Hepatocyte (in vitro differentiated cells): ENCODE measurements at places on chromosomes 13 and 19.

DNA sequence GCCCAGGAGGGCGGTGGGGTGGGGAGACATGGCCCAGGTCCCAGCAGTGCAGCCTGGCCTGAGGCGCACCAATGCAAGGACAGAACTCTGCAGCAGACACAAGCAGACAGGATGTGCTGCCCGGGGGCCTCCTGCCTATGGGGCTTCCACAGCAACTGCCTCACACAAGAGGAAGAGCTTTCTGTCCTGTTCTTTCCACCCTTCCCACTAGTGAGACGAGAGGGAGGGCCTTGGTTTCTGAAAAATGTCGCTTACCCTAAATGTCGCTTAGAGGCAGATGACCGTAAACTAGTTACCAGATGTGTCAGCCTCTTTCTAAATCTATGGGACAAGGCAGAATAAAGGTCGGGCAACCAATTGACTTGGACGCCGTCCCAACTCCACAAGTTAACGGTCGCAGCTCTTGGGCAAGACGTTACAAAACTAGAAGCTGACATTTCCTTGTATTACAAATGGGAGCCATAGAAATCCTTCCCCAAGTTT lies at the start of gene LAIR1:
LAIR1 (minus strand) TSS at position 157 of the 483 bp plus-strand sequence; CDS start at position 30, 127 bp downstream.
- H3K36me3 ChIP-seq, result no peaks in the 10 kb centered on the region
- no peak for DNase-seq
- no peak within 1 kb of the TSS for H3K4me3 ChIP-seq
- no peaks in the 10 kb centered on the region for H3K27me3 ChIP-seq

DNA sequence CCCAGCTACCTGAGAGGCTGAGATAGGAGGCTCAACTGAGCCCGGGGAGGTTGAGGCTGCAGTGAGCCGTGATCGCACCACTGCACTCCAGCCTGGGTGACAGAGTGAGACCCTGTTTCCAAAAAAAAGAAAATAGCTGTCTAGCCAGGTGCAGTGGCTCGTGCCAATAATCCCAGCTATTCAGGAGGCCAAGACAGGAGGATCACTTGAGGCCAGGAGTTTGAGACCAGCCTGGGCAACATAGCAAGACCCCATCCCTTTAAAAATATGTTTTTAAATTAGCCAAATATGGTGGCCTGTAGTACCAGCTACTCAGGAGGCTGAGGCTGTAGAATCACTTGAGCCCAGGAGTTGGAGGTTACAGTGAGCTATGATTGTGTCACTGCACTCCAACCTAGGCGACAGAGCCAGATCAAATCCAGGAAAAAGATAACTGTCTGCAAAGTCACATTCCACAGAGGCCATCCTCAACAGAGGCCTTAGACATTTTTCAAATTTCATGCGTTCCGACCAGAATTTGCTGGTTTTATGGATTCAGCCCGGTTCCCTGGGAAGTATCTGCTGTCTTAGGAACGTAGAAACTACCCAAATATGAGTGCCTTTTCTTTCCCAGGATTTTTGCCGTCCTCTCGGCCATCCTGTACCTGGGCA lies 58.7 kb upstream of the USE1 start:
- no peak overlapping the region for H3K4me3 ChIP-seq
- no peaks in the 10 kb centered on the region for H3K4me1 ChIP-seq
- no peaks in the 10 kb centered on the region for H3K36me3 ChIP-seq
- H3K27me3 ChIP-seq, result no peaks in the 10 kb centered on the region

- H3K27ac ChIP-seq, result no peak overlapping the region
- DNase-seq, result no peak
- H3K36me3 ChIP-seq, result no peaks in the 10 kb centered on the region
- H3K4me1 ChIP-seq, result no peaks in the 10 kb centered on the region
- no peak overlapping the region for H3K4me3 ChIP-seq
Observed at GRCh38 chr19:3287814-3288213, 63.4 kb downstream of the CELF5 start.

DNA sequence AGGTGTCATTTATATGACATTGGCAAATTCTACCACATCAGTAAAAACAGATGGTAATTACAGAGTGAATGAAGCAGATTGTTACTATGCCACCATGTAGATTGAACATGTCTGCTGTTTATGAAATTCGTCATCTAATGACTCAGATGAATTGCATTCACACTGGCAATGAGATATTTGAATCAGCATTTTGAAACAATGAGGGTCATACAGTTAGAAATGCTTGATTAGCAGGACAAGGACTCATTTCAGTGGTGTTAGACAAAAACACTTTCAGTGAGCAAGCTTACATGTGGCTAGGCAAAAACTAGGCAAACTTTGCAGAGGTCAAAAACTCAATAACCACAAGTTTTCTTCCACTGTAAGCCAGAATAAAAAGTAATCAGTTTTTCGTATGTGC lies 1165.0 kb downstream of the SLITRK1 start:
- no peak for DNase-seq
- H3K27ac ChIP-seq, result no peak overlapping the region
- no peak overlapping the region for H3K4me3 ChIP-seq

GRCh38 chr13:24282256-24282655 lies 27.1 kb upstream of the C1QTNF9 start:
- H3K36me3 ChIP-seq, result no peaks in the 10 kb centered on the region
- no peak overlapping the region for H3K27ac ChIP-seq
- no peaks in the 10 kb centered on the region for H3K27me3 ChIP-seq
- H3K4me1 ChIP-seq, result no peaks in the 10 kb centered on the region

- no peak for DNase-seq
- peaks cover 8% of the 10 kb centered on the region for H3K4me1 ChIP-seq
- H3K36me3 ChIP-seq, result no peaks in the 10 kb centered on the region
Observed at GRCh38 chr19:33171916-33172359, 22.2 kb upstream of the LRP3 start.

DNA sequence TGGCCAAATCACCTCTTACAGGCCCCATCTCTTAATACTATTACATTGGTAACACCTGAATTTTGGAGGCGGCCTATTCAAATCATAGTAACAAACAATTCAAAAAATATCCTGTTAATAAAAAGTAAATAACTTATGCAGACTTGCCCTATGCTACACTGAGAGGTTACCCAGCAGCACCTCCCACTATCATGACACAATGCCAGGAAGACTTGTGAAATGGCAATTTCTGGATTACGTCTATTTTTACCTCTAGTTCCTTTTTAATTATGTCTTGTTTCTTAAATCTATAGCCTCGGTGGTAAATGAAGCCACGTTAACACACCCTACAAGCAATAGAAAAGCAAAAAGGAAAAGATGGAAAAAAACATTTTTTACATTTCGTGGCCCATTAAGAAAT lies 6.2 kb upstream of the DZIP1 start:
- H3K36me3 ChIP-seq, result no peaks in the 10 kb centered on the region
- DNase-seq, result no peak
- H3K27ac ChIP-seq, result no peak overlapping the region
- H3K4me1 ChIP-seq, result no peaks in the 10 kb centered on the region

DNA sequence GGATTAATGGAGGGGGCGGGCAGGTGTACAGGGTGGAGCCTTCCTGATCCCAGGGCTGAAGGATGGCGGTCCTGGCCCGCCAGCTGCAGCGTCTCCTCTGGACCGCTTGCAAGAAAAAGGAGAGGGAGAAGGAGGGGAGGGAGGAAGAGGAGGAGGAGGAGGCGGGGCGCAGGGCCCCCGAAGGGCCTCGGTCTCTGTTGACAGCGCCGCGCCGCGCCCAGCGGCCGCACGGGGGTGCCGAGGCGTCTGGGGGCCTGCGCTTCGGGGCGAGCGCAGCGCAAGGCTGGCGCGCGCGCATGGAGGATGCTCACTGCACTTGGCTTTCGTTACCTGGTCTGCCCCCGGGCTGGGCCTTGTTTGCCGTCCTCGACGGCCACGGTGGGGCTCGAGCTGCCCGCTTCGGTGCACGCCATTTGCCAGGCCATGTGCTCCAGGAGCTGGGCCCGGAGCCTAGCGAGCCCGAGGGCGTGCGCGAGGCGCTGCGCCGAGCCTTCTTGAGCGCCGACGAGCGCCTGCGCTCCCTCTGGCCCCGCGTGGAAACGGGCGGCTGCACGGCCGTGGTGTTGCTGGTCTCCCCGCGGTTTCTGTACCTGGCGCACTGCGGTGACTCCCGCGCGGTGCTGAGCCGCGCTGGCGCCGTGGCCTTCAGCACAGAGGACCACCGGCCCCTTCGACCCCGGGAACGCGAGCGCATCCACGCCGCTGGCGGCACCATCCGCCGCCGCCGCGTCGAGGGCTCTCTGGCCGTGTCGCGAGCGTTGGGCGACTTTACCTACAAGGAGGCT lies at the start of gene PPM1N:
PPM1N (plus strand) TSS at position 33 of the 785 bp plus-strand sequence; CDS start at position 63, 30 bp downstream.
- no peaks in the 10 kb centered on the region for H3K36me3 ChIP-seq
- H3K4me3 ChIP-seq, result no peak within 1 kb of the TSS
- no peak within 1 kb of the TSS for H3K27ac ChIP-seq
- peaks cover 27% of the 10 kb centered on the region for H3K27me3 ChIP-seq

DNA sequence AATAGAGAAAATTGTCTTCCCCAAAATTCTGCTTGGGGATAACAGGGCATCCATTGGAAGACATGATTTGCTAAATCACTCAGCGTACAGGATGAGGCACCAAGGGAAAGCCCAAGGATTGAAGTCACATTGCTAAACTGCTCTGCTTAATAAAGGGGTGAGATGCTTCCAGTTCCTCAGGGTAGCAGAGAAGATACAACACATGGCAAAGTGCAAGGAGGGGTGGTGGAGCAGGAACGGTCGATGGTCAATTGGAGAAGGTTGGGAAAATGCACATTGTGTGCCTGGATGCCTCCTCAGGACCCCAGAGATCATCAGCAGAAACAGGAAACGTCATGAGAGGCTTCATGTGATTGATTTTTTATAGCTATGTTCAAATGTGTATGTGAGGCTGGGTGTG lies 116.3 kb upstream of the SOX1 start:
- no peak for DNase-seq
- H3K27me3 ChIP-seq, result no peaks in the 10 kb centered on the region
- H3K4me1 ChIP-seq, result no peaks in the 10 kb centered on the region
- H3K4me3 ChIP-seq, result no peak overlapping the region
- no peaks in the 10 kb centered on the region for H3K36me3 ChIP-seq
- no peak overlapping the region for H3K27ac ChIP-seq

DNA sequence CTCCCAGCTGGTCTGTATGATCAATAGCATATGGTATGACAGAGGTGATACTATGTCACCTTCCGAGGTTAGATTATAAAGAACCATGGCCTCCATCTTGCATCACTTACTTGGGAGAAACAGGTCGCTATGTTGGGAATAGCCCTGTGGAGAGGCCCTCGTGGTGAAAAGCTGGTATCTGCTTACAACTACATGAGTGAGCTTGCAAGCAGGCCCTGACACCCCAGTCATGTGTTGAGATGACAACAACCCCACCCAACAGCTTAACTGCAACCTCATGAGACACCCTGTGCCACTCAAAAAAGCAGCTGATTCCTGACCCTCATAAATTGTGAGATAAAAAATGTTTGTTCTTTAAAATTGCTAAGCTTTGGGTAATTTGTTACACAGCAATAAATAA lies 18.8 kb downstream of the MTRF1 start:
- no peaks in the 10 kb centered on the region for H3K36me3 ChIP-seq
- H3K27ac ChIP-seq, result peak overlapping the region; percentile 40
- no peak overlapping the region for H3K4me3 ChIP-seq
- no peak for DNase-seq

DNA sequence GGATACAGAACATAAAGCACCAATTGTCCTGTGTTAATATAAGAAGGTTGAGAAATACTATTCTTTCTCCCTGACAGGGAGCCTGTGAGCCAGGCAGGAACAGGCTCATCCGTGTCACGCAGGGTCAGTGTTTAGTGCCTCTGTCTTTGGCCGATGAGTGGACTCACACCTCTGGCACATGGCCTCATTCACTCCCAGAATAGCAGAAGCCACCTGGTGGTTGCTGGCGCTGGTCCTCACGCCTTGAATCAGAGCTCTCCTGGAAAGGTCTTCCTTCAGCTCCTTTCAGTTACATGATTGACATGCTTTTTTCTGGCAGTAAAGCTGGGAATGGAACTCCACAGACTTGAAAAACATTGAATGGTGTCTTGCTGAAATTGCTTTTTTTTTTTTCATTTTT lies 28.1 kb upstream of the SIAH3 start:
- peaks cover 6% of the 10 kb centered on the region for H3K27me3 ChIP-seq
- H3K4me1 ChIP-seq, result no peaks in the 10 kb centered on the region
- no peaks in the 10 kb centered on the region for H3K36me3 ChIP-seq
- H3K4me3 ChIP-seq, result no peak overlapping the region
- no peak overlapping the region for H3K27ac ChIP-seq

GRCh38 chr13:72125561-72125960 lies 258.6 kb upstream of the DACH1 start:
- H3K4me3 ChIP-seq, result no peak overlapping the region
- no peaks in the 10 kb centered on the region for H3K36me3 ChIP-seq
- no peak for DNase-seq
- no peak overlapping the region for H3K27ac ChIP-seq
- H3K4me1 ChIP-seq, result no peaks in the 10 kb centered on the region
- H3K27me3 ChIP-seq, result no peaks in the 10 kb centered on the region

GRCh38 chr19:7494416-7495098 lies 5.7 kb upstream of the PEX11G start:
- H3K36me3 ChIP-seq, result no peaks in the 10 kb centered on the region
- no peaks in the 10 kb centered on the region for H3K27me3 ChIP-seq
- H3K4me1 ChIP-seq, result peaks cover 3% of the 10 kb centered on the region
- no peak for DNase-seq
- no peak overlapping the region for H3K4me3 ChIP-seq
- peak overlapping the region; percentile 50 for H3K27ac ChIP-seq

DNA sequence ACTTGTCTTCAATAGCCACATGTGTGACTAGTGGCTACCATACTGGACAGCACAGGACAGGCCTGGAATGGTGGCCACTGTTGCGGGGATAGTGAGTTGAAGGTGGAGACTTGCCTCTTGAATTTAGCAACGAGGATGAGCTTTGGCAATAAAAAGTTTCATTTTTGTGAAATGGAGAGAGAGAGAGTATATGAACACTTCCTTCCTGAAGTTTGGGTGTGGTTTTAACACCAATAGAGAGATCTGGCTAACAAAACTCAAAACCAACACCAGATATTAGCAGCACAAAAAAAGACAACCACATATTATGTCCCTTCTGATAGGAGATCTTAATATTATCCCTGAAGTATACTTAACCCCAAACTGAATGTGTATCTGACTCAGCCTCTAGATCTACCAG lies 6.3 kb upstream of the LRFN3 start:
- no peak overlapping the region for H3K4me3 ChIP-seq
- H3K27me3 ChIP-seq, result no peaks in the 10 kb centered on the region
- H3K36me3 ChIP-seq, result no peaks in the 10 kb centered on the region
- H3K27ac ChIP-seq, result no peak overlapping the region

GRCh38 chr19:37719927-37720265 lies 335 bp upstream of the ZNF607 start:
- H3K4me1 ChIP-seq, result peaks cover 5% of the 10 kb centered on the region
- DNase-seq, result no peak
- peak overlapping the region; percentile 15 for H3K4me3 ChIP-seq
- H3K36me3 ChIP-seq, result no peaks in the 10 kb centered on the region

GRCh38 chr13:114099191-114099590 lies 33.2 kb downstream of the RASA3 start:
- H3K27ac ChIP-seq, result no peak overlapping the region
- H3K27me3 ChIP-seq, result no peaks in the 10 kb centered on the region
- H3K4me3 ChIP-seq, result no peak overlapping the region
- H3K36me3 ChIP-seq, result no peaks in the 10 kb centered on the region
- DNase-seq, result peak; percentile 73
- H3K4me1 ChIP-seq, result peaks cover 19% of the 10 kb centered on the region
